ENCODE measurements at places on chromosomes 3 and 15.

- DNase-seq, result no peak
Observed at GRCh38 chr3:20787005-20787404, 601.0 kb upstream of the SGO1 start.

- DNase-seq, result no peak
Observed at GRCh38 chr3:64888840-64889392, 201.1 kb upstream of the ADAMTS9 start.

DNA sequence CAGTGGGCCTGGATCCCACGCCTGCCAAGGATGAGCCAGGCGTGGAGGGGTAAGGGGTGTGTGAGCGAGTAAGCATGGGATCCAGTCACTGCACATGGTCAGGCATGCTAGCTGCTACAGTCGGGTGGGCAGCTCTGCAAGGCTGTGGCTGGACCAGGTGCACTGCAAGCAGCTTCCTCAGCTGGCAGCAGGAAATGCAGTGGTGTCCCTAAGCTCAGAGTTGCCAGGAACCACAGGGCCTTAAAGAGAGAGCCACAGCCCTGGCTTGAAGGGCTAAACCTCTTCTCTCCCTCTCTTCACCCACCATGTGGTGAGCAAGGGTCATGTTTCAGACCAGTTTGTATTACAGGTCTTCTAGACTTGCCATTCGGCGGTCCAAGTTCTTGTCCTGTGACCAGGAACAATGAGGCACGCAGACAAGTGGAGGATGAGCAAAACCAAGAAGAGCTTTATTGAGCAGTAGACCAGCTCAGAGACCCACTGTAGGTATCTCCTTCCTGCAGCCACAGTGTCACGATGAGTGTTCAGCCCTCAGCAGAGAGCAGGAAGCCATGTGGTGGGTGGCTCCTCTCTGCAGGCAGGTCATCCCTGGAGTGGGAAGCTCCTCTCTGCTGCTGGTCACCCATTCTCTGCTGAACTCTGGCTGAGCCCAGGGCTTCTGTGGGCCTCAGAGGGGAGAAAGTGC, 511.9 kb downstream of the PYDC2 start:
- no peak for DNase-seq

DNA sequence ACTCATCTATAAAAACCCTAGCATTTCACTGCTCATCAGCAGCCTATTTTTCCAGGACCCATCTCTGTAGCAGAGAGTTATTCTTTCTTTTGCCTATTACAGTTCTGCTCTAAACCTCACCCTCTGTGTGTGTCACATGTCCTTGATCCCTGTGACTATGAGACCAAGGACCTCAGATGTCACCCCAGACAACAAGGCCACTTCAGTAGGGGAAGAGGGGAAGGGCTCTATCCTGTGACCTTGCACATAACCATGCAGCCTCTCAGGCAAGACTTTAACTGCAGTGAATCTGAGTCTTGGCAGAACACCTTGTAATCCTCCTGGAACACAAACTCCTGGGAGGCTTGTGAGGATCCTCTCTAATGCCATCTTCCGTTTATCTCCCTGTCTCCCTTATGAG, 4.4 kb upstream of the ZNF589 start:
- DNase-seq, result no peak
